ENCODE measurements at places on chromosomes 2 and 18.

GRCh38 chr2:121150713-121151112 is 134.3 kb downstream of the TFCP2L1 start:
- no peak for DNase-seq

GRCh38 chr2:48529676-48530032 is 300 bp upstream of the STON1 start:
- peak; percentile 9 for DNase-seq

GRCh38 chr18:24204904-24205303 is 66.0 kb downstream of the CABYR start:
- DNase-seq, result no peak

DNA sequence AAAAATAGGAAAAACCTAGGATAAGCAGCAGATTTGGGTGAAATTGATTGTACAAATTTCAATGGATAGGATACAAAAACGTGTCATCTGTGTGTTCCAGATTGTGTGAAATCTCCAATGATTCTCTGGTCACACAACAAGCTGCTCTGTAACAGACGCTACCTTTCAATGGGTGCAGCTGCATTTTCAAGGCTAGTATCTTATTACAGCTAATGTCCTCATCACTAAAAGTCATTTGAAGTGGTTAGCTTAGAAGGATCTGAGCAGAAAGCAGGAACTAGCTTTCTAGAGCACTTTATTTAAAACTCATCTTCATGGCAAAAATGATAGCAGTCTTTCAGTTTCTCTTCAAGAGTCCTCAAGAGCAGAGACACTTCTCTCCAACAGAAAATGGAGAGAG is 364.6 kb downstream of the LRP1B start:
- no peak for DNase-seq

DNA sequence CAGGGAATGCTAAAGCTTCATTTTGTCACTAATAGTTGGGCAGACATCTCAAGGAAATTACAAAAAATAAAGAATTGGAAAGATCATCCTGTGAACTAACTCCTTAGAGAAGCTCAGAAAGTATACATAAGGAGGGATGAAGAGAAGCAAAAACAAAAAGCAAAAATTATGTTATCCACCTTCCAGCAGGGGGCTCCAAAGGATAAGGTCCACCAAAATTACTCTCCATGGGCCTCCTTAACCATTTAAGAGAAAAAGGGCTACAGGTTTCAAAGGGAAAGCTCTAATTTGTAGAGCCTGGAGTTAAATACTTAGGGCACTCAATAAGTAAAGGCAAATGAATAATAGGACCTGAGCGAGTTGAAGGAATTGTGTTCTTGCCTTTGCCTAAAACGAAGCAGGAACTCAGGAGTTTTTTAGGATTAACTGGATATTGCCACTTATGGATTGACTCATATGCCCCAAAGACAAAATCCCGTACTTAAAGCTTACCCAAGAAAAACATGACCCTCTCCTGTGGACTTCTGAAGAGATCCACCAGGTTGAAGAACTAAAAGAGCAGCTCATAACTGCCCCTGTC is 1167.9 kb downstream of the DSC3 start:
- no peak for DNase-seq

GRCh38 chr18:43485545-43485963 is 208.3 kb upstream of the SYT4 start:
- no peak for DNase-seq

GRCh38 chr2:239714116-239714515 is 311.0 kb downstream of the NDUFA10 start:
- no peak for DNase-seq

DNA sequence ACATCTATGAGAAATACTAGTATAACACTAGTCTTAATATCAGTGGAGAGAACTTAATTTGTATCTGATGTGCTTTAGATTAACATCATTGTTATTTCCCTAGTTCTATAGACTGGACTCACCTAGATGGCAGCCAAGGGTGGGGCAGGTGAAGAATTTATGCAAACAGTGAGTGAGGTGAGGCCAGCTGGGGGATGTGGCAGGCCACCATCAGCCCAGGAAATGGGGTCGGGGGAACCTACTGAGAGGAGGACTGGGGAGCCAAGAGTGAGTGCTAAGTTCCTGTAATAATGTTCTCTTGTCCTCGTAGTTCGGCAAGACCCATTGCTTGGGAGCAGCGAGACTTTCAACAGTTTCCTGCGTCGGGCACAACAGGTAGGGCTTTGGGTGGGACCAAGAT is 2.5 kb downstream of the SNX17 start:
- no peak for DNase-seq

GRCh38 chr2:46460241-46460921 is 19.0 kb upstream of the TMEM247 start:
- no peak for DNase-seq

DNA sequence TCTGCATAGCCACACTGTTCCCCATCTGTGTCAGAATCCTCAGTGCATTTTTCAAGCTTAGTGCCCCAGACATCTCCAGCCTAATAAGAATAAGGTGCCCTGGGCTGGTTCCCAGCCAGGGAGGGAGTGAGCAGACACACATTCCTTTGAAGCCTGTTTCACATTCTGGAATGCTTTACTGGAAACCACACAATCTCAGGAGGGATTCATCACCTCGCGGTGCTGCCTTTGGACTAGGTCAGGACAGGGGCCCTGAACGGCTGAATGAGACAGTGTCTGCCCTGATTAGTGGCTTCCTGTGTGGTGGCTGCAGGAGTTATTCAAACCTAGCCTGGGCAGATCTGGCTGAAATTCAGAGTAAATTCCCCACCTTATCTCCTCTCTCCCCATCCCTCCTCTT is 108.0 kb upstream of the LDAH start:
- DNase-seq, result no peak

- no peak for DNase-seq
Observed at GRCh38 chr2:215383652-215384279, 52.1 kb downstream of the FN1 start.

GRCh38 chr2:45137966-45138695 is 128.9 kb upstream of the SIX2 start:
- DNase-seq, result no peak

DNA sequence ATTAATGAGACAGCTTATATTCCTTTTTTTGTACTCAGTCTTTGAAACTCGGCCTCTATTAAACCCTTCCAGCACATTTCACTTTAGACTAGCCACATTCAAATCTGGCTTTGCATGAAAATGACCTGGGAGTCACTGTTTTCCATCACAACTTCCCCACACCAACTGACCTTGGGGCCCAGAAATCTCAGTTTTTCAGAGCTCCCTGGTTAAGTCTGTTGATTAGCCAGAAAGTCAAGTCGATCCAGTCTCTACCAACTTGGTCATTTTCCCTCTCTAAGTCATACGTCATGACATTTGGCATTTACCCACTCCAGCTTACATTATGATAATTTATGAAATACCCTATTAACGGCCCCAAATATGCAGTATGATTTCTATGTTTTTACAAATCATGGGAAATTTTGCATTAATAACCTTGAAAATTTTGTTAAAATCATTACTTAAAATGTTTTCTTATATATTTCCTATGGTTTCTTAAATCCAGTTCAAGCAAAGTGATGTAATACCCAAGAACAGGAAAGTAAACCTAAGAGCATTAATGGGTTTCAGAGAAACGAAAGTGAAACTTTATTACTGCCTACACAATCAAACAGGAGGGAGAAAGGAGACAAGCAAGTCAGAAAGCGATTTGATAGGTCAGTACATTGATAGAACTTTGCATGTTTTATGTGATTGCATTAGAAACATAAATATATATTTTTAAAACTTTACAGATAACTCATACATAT is 77.1 kb downstream of the SPATS2L start:
- DNase-seq, result no peak

GRCh38 chr2:118146315-118147283 is 58.3 kb downstream of the INSIG2 start:
- no peak for DNase-seq

DNA sequence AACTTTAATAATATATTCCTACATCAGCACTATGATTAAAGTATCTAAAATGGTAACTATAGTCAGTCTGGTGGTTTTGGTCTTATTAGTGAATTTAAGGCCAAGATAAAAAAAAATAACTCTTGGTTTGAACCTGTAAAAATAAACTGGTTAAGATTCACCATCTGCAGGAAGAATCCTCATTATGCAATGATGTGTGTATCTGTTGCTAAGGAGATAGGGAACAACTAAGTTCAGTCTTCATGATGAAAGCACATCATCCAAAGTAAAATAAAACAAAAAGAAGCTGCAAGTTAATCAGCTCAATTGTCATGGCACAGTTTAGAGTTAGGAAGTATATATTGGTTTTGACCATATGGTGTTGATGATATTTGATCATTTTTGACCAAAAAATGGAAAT is 466.0 kb downstream of the NYAP2 start:
- DNase-seq, result no peak

DNA sequence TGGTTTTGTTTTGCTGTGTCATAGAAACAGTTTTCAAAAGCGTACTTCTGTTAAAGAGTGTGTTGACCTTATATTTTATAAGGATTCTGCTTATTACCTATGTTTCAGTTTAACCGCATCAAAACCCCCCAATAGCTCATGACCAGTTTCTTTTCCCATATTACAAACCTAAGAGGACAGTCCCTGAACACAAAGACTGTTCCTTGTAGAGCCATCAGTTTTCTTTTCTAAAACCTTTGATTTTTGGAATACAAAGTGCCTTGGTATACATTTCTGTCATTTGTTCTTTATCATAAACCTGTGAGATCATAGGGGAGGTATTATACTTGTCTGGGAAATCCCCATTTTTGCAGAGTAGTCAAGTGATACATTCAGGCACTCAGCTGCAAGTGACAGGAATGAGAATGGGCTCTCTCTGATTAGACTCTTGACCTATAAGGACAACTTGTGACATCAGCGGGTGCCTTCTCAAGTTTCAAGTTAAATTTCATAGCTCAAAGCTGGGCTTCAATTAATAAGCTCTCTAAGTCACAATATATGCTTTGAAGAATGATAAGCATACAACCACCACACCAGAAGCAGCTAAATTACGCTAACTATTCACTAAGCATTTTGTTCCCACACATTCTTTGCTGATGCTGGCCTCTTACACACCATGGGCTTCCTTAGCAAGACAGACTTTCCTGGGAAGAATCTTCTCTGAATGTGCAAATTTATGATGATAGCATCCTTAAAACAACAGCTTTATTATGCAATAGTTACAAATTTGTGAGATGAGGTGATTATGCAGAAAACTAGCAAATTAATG is 97.5 kb upstream of the CD302 start:
- no peak for DNase-seq

- DNase-seq, result no peak
Observed at GRCh38 chr2:240460781-240461431, 25.4 kb downstream of the GPC1 start.

GRCh38 chr2:219174146-219174545 is 2.6 kb downstream of the CNPPD1 start:
- DNase-seq, result no peak

DNA sequence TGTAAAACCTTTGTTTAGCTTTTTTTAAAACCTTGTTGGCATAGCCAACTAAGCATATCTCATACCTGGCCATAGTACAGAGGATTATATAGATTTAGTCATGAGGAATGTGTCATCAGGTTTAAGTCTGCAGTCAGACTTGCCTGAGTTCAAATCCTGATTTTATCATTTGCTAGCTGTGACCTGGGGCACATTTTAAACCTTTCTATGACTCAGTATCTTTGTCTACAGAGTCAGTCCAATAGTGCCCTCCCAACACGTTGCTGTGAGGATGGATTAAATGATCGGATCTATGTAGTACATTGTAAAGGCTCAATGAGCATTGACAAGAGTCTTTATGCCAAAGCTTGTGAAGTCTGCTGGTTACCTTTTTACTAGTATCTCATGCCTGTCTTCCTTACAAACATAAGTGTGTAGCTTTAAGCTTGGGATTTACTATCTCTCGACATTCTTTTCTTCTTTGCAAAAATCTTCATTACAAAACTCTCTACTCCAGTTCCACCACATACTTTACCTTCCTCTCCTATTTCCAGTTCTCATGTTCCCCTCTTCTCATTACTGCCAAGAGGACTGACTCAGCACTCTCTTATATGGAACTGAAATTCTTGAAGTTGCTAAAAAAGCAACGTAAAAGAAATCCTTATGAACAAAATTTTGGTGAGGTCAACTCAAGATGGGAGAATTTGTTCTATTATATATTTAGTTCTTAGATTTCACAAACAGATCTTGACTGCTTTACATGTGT is 68.1 kb upstream of the RBMS1 start:
- no peak for DNase-seq

- DNase-seq, result no peak
Observed at GRCh38 chr2:3005859-3006501, 371.6 kb downstream of the EIPR1 start.

GRCh38 chr2:84896567-84896966 is 8.9 kb upstream of the TMSB10 start:
- no peak for DNase-seq

GRCh38 chr2:33529771-33530481 is 53.5 kb downstream of the RASGRP3 start:
- DNase-seq, result no peak

- DNase-seq, result no peak
Observed at GRCh38 chr2:241771286-241772062, 5.1 kb upstream of the GAL3ST2 start.

DNA sequence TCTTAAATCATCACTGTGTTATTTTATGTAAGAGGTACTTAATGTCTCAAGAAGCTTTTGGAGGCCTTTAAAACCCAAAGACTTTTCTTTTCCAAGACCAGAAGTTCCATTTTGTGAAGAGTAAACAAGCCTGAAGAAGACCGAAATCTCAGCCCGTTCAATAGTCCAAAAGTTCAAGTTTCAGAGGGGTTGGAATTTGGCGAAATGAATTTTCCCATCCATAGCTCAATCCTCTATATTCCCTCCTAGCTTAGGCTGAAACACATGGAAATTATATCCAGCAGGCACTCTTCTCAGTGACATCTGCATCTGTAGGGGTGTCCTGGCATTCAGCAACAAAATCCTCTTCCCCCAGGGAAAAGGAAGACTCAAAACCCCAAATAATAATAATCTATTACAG is 344.6 kb downstream of the ARHGAP15 start:
- no peak for DNase-seq

- no peak for DNase-seq
Observed at GRCh38 chr18:48673853-48674721, 135.3 kb downstream of the CTIF start.

DNA sequence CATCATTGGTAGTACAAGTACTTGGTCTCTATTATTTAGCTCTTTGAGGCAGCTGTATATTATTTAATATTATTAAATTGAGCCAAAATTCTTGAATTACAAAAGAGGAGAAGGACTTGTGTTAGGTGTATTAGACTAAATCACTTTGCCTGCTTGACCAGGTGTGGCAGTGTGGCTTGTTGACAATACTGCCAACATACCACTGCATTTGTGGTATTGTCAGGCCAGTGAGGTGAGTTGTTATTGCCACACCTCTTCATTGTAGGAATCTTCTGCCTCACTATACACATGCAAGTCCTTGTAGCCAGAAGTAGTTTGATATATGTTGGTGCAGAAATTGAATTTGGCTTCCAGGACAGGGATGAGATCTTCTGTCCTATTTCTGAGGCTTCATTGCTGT is 40.5 kb downstream of the CYP20A1 start:
- no peak for DNase-seq

All from activated T-cell treated with anti-CD3 and anti-CD28 coated beads for 4 hours (primary cell).